ENCODE measurements at places on chromosomes 4 and X.

DNA sequence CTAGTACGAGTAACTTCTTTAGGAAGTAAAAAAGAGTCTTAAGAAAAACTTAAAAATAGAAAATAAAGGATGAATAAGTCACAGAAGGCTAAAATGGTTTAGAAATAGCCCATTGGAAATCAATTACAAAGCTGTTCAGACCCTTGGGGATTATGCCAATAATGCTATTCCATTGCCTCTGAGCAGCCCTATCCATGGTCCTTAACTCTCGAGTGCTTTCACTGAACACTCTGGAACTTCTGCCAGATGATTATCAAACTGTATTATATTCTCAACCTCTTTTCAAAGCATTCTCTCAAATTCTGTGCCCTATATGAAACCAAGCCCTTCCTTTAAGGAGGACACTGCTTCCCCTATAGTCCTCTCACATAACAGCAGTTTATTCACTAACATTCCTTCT is 17.0 kb downstream of the SLC9B1 start:
- DNase-seq, result no peak

GRCh38 chrX:16754019-16754418 is 32.2 kb upstream of the TXLNG start:
- no peak for DNase-seq

- no peak for DNase-seq
These were observed 24.3 kb upstream of the UXT start for GRCh38 chrX:47683184-47683828.

- no peak for DNase-seq
These were observed 4.8 kb upstream of the EXOSC9 start for GRCh38 chr4:121796283-121796682.

- DNase-seq, result no peak
These were observed at the start of gene DOK7 for GRCh38 chr4:3462790-3463415. TSS of gene DOK7 (plus strand) at chr4:3463306. CDS start at chr4:3463376, 70 bp downstream.

- no peak for DNase-seq
These were observed 9.4 kb downstream of the ATP2B3 start for GRCh38 chrX:153526801-153527200.

- DNase-seq, result no peak
These were observed 44.1 kb upstream of the NEUROG2 start for GRCh38 chr4:112560084-112560483.

- no peak for DNase-seq
These were observed 390.9 kb downstream of the ADAM29 start for GRCh38 chr4:175309041-175309440.

GRCh38 chr4:4392501-4393183 is 5.7 kb downstream of the NSG1 start:
- DNase-seq, result no peak

DNA sequence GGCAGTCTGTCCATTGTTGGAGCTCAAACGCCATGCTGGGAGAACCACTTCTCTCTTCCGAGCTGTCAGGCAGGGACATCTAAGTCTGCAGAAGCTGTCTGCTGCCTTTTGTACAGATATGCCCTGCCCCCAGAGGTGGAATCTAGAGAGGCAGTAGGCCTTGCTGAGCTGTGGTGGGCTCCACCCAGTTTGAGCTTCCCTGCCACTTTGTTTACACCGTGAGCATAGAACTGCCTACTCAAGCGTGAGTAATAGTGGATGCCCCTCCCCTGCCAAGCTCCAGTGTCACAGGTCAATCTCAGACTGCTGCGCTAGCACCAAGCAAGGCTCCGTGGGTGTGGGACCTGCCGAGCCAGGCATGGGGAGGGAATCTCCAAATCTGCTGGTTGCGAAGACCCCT is 145.7 kb downstream of the VSIG4 start:
- peak; percentile 1 for DNase-seq

GRCh38 chr4:56671860-56672259 is 9.2 kb downstream of the HOPX start:
- no peak for DNase-seq

DNA sequence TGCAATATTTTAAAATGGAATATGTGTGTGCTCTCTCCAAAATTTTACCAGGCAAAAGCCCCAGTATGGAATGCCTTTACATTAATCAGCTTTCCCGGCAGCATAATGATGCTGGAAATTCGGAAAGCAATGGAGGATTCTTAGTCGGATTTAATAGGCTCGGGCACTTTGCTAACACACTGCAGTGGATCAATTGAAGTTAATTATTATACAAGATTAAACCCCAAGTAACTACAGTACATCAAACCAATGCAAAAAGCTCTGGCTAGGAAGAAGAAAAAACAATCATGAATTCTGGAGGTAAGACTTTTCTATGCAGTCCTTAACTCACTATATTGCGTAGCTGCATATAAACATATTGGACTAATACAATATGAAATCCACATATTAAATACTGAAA is 43.6 kb upstream of the GRIA3 start:
- DNase-seq, result no peak

GRCh38 chrX:145751943-145752342 is 65.7 kb upstream of the SLITRK2 start:
- DNase-seq, result no peak

GRCh38 chrX:66920296-66920695 is 281.4 kb upstream of the EDA2R start:
- DNase-seq, result no peak

GRCh38 chr4:41538017-41538733 is at the start of gene LIMCH1:
TSS of gene LIMCH1 (plus strand) at chr4:41538157. CDS start at chr4:41605996, 67,839 bp downstream.
- DNase-seq, result no peak

- DNase-seq, result no peak
These were observed 315.9 kb downstream of the MAPK10 start for GRCh38 chr4:86043755-86044592.

DNA sequence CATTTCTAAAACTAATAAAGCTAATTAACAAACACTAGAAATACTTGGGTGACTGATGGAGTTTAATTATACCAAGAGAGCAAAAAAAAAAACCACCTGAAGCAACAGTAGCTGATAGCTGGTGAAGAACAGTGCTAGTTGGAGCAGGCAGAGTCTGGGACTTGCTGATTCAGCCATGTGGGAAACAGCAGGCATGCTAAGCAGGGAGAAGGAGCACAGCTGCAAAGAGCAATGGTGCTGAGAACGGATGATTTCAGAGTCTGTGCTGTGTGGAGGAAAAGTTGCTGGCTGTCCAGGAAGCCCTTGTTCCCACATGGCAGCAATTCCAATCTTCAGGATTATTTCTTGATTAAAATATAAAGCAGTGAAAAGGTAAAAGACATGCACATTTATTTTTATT is 68.8 kb downstream of the NPY1R start:
- DNase-seq, result no peak

- no peak for DNase-seq
These were observed 17.9 kb downstream of the CNOT6L start for GRCh38 chr4:77801260-77801608.

- no peak for DNase-seq
These were observed 8.6 kb upstream of the MXD4 start for GRCh38 chr4:2270341-2271165.

DNA sequence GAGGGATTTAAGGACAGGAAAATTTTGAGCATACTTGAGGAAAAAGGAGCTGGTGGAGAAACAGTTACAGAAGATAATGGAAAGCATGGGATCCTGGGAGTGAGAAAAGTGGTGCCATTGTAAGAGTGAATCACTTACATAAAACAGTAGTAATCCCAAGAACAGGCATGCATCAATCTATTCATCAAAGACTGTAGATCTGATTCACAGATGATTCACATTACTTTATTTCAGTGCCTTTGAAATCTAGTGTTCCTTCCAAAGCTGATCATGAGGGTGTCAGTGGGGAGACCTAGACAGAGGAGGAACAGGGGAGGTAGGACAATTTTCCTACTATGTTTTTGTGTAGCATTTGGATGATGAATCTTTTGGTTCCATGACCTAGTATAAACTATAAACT is 102.7 kb downstream of the TAB3 start:
- no peak for DNase-seq

- no peak for DNase-seq
These were observed 3.0 kb downstream of the ATP2B3 start for GRCh38 chrX:153520287-153520917.

DNA sequence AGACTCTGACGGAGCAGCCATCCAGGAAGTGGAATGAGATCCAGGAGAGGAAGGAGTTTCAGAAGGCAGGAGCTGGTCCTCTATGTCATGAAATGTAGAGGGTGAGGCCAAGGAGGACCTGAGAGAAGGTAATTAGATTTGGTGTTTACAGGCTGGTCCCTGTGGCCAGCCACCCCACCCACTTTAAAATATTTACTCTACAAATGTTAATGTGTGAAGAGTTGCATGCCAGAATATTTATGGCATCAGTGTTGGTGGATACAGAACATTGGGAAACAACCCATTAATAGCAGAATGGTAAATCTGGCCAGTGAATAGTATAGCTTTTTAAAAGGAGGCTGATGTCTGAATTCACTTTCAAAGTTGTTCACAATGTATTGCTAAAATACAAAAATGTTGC is 17.6 kb downstream of the TMEM164 start:
- DNase-seq, result no peak

- DNase-seq, result no peak
These were observed 1008.0 kb downstream of the GLUD2 start for GRCh38 chrX:122055460-122055859.

GRCh38 chr4:38180456-38180855 is 220.3 kb downstream of the PTTG2 start:
- no peak for DNase-seq

DNA sequence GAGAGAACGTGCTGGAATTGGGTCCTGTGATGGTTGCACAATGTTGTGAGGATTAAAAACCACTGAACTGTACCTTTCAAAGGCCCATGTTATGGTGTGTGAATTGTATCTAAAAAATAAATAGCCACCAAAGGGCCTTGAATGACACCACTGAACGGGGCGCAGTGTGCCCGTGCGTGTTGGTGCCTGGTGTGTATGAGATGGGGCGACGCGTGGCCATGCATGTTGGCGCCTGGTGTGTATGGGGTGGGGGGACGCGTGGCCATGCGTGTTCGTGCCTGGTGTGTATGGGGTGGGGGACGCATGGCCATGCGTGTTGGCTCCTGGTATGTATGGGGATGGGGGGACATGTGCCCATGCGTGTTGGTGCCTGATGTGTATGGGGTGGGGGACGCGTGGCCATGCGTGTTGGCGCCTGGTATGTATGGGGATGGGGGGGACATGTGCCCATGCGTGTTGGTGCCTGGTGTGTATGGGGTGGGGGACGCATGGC is 66.6 kb upstream of the HELT start:
- DNase-seq, result no peak

GRCh38 chr4:40193016-40193571 is 3.7 kb upstream of the RHOH start:
- no peak for DNase-seq

GRCh38 chrX:64192673-64193072 is 12.8 kb downstream of the AMER1 start:
- no peak for DNase-seq

GRCh38 chrX:17403972-17404371 is 29.0 kb downstream of the NHS start:
- DNase-seq, result no peak

DNA sequence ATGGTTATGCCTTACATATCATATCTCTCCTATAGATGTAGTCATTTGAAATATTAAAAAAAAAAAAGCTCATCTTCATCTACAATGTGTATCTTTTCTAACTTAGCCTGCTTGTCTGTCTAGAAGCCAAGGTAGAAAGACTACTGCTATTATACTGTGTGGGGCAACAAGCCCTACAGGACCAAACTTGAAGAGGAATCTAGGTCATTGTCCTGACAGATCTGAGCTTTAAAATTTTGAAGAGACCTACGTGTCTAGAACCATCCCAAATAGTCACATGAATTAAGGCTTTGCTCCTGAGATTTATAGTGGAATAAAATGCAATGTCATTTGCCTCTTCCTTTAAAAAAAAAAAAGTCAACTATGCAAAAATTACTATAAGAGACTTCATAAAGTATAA is 95.8 kb downstream of the PALLD start:
- no peak for DNase-seq

DNA sequence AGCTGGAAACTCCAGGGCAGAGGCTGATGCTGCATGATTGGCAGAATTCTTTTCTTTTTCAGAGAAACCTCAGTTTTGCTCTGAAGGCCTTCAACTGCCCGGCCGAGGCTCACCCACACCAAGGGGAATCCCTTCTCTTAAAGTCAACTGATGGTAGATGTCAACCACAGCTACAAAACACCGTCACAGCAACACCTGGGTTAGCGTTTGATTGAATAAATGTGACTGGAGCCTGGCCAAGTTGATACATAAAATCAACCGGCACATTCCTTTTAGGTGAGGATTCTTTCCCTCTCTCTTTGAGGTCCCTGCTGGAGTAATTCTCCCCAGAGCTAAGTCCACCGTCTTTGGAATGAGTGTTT is 15.2 kb upstream of the KIAA0232 start:
- DNase-seq, result no peak

DNA sequence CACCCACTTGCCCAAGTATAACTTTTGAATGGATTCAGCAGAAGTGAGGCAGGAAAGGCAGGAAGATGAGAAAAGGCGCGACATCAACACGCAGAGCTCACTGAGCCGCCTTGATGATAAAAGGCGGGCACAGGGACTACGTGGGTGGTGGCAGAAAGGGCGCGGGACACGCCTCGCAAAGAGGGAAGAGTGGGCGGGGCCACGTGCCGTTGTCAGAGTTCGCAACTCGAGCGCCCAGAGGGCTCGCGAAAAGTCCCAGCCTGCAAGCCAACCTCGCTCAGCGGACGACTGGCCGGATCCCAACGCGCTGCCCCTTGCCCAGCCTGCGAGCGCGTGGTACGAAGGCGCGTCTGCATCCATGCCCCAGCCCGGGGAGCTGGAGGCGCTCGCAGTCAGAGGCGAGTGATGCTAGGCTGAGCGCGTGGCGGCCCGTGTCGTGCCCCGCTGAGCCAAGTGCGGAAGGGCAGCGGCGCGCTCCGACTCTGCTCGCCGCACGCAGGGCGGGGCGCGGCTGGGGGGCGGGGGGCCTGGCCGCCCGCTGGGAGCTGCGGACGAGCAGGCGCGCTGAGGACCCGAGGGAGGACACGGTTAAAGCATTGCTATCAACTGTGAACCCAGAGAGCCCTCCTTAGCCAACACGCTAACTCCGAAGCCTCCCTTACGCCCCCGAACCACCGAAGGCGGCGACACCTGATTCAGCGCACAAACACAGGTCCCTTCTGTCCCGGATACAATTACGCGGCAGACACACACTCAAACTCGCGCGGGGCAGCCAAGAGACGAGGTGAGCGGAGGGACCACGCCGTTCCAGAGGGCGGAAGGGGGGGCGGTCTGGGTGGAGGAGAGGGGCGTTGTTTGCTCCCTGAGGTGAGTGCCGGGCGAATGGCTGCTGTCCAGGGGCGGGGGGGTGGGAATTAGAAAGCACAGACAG is at the start of gene UGT8:
Gene UGT8, plus strand, starts transcription at position 617 of the 931 bp plus-strand sequence. CDS start 24,074 bp downstream, outside the sequence.
- DNase-seq, result no peak

DNA sequence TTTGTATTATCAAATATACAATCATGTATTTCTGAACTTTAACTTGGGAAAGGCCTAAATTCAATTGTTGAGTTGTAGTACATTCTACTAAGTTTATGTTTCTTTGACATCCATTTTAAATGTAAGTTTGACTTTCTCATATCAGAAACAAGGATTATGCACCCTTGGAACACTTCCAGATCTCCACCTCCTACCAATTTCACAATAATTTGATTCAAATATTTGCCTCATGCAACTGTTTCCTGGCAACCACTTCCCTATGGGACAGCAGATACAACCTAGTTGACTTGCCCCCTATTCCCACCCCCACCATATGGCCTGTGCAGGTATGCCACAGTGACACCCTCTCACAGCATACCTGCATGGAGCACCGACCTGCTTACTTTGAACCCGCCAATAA is 506.4 kb upstream of the PABPC4L start:
- DNase-seq, result no peak
